Right atrium auricular region (tissue), 2 donors: ENCODE measurements at places on chromosomes 1 and 21. TPM values are rescaled to one million over a fixed set of nuclear protein-coding genes. Genes with fewer than 3 reads are reported as not detected.

Gene MPZ
- total RNA-seq, result 1.7 TPM

Gene CD5L
- not detected for total RNA-seq

Gene DENND2D
- 1.7 TPM for total RNA-seq

Gene SPRR2F
- not detected for total RNA-seq

Gene ESRRG
- 14.3 TPM for total RNA-seq

Gene TEDDM1
- not detected for total RNA-seq

Gene HRNR
- total RNA-seq, result not detected

Gene NOS1AP
- 2.2 TPM for total RNA-seq

Gene SH2D5
- total RNA-seq, result 0.63 TPM

Gene PRDM16
- 3.3 TPM for total RNA-seq

Gene ICOSLG
- 1.1 TPM for total RNA-seq

Gene HSF2BP
- 0.67 TPM for total RNA-seq

GRCh38 chr1:1006305-1007159, 6.6 kb upstream of the HES4 start:
- no peak for DNase-seq

GRCh38 chr1:23555986-23556634, 3.2 kb downstream of the ID3 start:
- DNase-seq, result no peak

- no peak for DNase-seq
These were observed 2.9 kb upstream of the PTGFRN start for GRCh38 chr1:116906812-116907211.

GRCh38 chr21:25133939-25134338, 473.3 kb downstream of the MRPL39 start:
- DNase-seq, result no peak

GRCh38 chr1:205595861-205596260, 36.0 kb downstream of the ELK4 start:
- no peak for DNase-seq

GRCh38 chr1:230186003-230186863, 119.2 kb downstream of the GALNT2 start:
- no peak for DNase-seq

GRCh38 chr21:36428761-36429432, 43.7 kb downstream of the CHAF1B start:
- no peak for DNase-seq

GRCh38 chr1:108537976-108538375, 21.9 kb upstream of the EEIG2 start:
- no peak for DNase-seq

DNA sequence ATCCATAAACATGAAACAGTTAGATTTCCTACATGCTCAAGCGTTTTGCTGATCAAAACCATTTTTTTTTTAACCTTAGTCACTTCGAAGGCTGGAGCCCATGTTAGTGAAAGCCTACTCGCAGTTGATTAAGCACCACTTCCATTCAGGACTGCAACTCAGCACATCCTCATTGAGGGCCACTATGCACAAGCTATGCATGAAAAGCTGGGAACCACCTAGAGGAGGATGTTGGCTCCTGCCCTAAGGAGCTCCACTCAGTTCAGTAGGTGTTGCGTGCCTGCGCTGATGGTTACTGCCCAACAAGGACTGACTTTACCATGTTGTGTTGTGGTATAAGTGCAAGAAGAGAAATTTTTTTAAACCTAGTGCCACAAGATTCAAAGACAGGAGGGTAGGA, 181.4 kb upstream of the L1TD1 start:
- no peak for DNase-seq

DNA sequence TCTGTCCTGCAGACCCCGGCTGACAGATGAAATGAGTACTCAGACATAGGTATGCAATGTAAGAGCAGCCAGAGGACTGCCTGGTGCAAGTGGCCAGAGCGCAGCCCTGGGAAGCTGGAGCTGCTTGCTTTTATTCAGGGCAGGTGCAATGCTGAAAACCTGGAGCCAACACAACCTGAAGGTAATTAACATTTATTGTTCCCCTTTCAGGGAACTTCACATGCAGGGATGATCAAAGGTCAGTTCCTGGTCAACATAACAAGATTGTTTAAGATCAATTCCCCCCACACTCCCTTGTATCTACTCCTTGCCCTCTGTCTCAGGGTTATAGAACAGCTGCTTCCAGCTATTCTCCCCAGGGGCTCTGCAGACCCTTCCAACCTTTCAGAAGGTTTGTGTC, 48.7 kb upstream of the PRELP start:
- DNase-seq, result no peak

DNA sequence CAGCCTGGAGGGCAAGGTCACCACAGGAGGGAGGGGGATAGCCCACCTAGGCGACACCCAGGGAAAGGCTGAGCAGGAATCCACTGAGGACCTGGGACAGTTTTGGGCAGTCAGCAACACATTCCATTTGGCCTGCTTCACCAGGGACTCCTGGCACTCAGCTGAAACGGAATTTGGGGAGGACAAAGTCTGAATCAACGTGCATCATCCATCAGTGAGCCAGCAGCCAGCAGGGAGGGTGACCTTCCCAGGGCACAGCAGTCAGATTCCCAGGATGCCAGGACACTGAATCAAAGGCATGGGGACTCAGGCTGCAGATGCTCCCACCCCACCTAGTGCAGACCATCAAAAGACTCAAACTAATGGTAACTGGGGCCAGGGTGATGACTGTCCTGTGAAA, 4.6 kb downstream of the SH3BP5L start:
- DNase-seq, result peak; percentile 59

DNA sequence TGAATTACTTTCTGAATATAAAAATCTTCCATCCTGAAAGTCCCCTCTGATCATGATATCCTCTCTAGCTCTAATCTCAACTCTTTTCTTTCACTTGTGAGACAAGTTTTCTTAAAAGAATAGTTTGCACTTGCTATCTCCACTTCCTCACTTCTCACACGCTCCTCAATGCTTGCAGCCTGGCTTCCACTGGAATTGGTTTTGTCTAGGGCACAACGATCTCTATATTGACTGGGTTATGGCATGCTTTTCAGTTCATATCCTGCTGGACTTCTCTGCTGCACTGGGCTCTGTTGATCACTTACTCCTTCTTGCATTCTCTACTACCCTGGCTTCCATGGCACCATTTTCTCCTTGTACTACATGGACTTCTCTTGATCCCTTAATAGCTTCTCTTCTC, 474 bp downstream of the FCRLA start:
- DNase-seq, result no peak

- no peak for DNase-seq
These were observed 23.2 kb upstream of the RGSL1 start for GRCh38 chr1:182426442-182427430.

DNA sequence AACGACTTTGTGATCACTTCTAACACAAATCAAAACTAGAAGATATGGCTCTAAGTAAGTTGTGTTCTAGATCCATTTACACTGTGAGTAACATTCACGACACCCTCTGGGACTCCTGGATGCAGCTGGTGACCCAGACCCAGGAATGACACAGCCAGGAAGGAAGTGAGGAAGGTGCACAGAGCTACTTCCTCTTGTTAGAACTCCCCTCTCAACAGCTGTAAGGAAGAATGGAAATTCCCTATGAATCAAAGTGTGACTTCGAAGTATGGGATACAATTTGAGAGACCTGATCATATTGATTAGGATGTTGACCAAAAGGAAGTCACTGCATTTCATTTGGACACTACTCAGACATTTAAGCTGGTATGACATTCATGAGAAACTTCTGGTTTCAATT, 185.3 kb downstream of the NRIP1 start:
- no peak for DNase-seq

- no peak for DNase-seq
These were observed 105.2 kb downstream of the ACBD6 start for GRCh38 chr1:180397175-180397574.

- no peak for DNase-seq
These were observed 32.1 kb downstream of the EYA3 start for GRCh38 chr1:28056129-28056925.

GRCh38 chr21:36747815-36748383, 49.0 kb downstream of the SIM2 start:
- DNase-seq, result no peak

DNA sequence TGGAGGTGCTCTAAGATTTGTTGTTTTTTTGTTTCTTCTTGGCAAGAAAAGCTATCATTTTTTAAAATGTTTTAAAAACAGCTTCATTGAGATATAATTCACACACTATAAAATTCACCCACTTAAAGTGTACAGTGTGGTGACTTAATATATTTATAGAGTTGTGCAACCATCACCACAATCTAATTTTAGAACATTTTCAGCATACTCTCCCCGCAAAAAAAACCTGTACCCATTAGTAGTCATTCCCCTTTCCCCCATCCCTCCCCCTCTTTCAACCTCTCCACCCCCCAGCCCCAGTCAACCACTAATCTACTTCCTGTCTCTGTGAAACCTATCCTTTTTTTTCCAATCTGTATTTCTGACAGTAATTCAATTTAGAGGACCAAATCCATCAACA, 30.6 kb downstream of the ZC3H11B start:
- no peak for DNase-seq

- no peak for DNase-seq
These were observed 126.6 kb upstream of the CAMK1G start for GRCh38 chr1:209456878-209457277.

DNA sequence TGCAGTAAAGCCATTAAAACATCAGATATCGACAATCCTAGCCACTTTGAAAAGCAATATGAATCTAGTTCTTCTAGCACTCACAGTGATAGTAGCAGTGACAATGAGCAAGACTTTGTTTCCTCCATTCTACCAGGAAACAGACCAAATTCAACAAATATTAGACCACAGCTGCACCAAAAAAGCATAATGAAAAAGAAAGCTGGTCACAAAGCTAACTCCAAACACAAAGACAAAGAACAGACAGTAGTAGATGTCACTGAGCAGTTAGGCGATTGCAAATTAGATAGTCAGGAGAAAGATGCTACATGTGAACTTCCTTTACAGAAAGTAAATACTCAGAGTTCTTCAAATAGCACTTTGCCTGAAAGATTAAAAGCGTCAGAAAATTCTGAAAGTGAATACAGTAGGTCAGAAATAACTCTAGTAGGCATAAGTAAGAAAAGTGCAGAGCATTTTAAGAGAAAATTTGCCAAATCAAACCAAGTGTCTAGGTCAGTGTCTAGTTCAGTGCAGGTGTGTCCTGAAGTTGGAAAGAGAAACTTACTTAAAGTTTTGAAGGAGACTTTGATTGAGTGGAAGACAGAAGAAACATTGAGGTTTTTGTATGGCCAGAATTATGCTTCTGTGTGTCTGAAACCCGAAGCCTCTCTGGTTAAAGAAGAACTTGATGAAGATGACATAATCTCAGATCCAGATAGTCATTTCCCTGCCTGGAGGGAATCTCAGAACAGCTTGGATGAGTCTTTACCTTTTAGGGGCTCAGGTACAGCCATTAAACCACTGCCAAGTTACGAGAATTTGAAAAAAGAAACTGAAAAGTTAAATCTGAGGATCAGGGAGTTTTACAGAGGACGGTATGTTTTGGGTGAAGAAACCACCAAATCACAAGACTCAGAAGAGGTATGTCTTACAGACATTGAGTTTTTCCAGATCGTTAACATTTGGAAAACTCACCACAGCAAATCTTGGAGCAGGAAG, 24.9 kb downstream of the RPAP2 start:
- DNase-seq, result no peak

DNA sequence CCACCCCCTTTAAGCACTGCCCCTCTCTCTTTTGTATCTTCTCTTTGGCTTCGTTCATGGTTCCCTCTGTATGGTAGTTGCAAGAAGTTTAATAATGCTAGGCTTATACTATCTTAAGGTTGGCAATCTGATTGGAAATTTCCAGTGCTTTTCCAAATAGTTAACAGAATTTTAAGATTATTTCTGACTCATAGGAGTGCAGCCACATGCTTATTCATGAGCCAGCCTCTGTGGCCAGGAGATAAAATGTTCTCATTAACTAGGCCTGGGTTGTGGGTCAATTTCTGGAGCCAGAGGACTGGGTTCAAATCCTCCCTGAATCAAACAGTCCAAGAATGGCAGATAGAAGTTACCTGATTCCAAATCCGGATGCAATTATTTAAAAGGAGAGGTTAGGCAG, 103.1 kb downstream of the ATP6V1G3 start:
- no peak for DNase-seq

GRCh38 chr1:25576459-25577133, 33.2 kb downstream of the LDLRAP1 start:
- no peak for DNase-seq

DNA sequence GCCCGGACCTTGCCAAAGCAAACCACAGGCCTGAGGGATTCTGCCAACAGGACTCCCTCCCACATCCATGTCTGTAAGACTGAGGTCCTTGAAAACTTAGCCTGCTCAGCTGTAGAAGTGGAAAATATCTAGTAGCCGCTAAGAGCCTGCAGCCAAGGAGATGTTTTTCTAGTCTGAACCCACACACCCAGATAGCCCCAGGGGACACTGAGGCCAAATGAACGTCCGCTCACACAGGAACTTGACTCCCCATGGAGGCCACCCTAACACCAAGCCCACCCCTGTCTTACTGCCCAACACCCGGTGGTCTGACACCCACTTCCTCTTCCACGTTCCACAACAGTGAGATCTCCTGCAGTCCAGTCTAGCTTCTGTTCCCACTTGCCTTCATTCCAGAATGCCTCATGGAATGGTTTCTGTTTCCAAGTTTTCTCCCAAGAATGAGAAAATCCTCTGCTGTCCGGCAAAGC, 174.8 kb downstream of the PLPP3 start:
- no peak for DNase-seq

- DNase-seq, result no peak
These were observed 94.1 kb downstream of the NMNAT2 start for GRCh38 chr1:183323849-183324683.

- no peak for DNase-seq
These were observed 99.5 kb downstream of the C4BPA start for GRCh38 chr1:207203541-207203940.

DNA sequence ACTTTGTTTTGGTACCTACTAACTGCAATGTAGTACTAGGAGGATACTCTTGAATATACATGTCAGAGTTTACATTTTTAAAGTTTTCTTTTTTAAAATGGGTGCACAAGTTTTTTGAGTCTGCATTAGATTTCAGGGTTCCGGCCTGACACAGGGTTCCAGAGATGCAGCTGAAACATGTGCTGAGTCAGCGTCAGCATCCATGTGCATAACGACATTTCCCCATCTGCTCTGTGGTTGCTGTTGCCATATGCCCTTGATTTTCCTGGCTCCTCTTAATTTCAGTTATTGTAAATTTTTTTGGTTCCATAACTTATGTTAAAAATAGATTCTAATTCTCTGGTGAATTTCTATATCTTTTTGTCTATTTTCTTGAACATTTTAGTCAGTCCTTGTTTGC, 12.3 kb upstream of the METTL13 start:
- no peak for DNase-seq
